ENCODE measurements at places on chromosomes 6 and 20.

DNA sequence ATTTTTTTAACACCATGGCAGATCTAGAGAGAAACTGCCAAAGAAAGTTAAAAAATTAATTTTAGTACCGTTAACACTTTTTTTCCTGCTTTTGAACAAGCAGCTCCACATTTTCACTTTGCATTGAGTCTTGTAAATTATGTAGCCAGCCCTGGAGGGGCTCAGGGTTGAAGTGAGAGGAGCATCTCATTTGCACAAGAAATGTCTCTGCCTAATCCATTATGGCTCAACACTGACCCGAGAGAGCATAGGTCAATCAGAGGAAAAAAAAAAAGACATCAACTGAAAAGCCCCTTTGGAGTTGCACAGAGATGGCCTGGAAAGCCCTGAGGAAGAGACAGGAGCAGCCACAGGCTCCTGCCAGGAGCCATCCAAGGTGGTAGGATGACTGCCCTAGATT, 4.3 kb upstream of the SLPI start:
- DNase-seq, result no peak

DNA sequence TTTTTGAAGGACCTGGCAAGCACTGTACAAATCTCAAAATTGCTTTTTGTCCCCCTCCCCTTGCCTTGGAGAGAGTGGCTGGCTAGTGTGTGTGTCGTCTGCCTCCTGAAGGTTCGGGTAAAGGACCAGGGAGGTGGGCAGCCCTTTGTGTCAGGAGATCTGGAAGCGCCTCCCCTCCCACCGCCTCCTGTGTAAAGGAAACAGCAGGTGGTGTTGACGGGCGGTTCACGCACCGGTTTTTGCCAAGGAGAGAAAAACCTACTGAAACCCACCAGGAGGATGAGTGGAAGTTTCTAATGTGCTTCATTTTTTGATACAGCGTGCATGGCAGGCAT, 1.2 kb downstream of the ENTPD6 start:
- no peak for DNase-seq

- DNase-seq, result no peak
Observed at GRCh38 chr6:140202964-140203515, 828.6 kb upstream of the CITED2 start.

GRCh38 chr6:53074347-53074746, 9.1 kb downstream of the FBXO9 start:
- no peak for DNase-seq

DNA sequence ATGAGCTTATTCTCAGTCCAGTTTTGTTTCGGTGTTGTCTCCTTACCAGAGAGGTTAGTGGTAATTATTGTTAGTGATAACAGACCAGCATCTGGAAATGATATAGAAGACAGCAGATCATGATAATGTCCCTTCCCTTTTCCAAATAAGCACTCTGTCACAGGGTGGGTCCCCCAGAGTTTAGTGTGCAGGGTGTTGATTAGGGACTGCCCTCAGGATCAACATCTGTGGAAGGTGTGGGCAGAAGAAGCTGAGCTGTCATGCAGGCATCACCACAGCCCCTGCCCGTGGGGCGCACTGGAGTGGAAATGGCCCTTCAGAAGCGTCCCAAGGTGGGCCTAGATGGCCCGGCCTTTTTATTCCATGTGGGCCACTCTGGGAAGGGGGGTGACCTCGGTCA, 67.6 kb upstream of the DTNBP1 start:
- DNase-seq, result no peak

- DNase-seq, result no peak
Observed at GRCh38 chr6:30893001-30893591, 8.8 kb downstream of the DDR1 start.

DNA sequence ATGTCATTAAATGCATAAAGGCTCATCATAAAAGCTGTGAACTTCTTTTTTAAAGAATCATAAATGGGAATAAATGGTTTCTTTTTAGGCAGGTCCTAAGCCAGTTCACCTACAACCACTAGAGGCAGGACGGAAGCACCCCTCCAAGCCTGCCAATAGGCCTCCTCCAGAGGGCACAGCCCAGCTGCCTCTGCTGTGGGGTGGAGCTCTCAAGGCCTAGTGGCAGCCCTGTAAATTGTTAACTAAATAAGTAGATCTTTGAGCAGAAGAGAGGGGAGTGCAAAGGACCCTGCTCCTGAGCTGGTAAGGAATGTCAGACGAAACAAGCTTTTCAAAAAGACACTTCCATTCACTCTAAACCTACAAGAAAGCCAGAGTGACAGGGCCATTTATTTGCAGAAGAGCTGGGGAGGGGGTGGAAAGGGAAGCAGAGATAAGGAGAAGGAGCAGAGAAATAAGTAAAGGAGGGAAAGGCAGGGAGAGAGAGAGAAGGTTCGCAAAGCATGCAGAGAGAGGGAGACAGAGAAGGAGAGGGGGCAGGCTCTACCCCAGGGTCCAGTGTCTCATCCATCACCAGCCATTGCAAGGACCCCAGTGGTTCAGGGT, 18.0 kb upstream of the MAFB start:
- DNase-seq, result no peak

DNA sequence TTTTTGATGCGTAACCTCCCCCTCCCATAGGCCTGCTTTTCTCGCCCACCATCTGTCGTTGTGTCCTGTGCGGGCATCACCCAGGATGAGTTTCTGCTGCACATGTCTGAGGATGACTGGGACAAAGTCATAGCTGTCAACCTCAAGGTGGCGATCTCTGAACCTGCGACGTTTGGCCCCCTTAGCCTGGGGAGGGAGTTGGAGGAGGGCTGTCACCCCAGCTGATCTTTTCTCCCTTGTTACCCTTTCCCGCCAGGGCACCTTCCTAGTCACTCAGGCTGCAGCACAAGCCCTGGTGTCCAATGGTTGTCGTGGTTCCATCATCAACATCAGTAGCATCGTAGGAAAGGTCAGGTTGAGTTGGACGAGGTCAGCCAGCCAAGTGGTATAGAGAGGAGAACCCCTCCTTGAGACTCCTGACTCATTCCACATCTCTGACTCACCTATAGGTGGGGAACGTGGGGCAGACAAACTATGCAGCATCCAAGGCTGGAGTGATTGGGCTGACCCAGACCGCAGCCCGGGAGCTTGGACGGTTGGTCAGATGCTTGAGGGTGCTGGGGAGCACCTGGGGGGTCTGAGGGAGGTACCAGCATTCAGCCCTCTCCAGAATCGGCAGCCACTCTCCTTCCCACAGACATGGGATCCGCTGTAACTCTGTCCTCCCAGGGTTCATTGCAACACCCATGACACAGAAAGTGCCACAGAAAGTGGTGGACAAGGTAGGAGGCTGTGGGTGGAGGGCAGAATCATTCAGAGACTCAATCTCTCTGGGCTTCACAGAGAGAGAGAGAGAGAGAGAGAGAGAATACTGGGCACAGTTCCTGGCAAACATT, 954 bp downstream of the HSD17B8 start:
- DNase-seq, result no peak

GRCh38 chr6:37654727-37655500, 42.8 kb downstream of the MDGA1 start:
- no peak for DNase-seq

- no peak for DNase-seq
Observed at GRCh38 chr20:62697468-62697912, 11.1 kb upstream of the NTSR1 start.

DNA sequence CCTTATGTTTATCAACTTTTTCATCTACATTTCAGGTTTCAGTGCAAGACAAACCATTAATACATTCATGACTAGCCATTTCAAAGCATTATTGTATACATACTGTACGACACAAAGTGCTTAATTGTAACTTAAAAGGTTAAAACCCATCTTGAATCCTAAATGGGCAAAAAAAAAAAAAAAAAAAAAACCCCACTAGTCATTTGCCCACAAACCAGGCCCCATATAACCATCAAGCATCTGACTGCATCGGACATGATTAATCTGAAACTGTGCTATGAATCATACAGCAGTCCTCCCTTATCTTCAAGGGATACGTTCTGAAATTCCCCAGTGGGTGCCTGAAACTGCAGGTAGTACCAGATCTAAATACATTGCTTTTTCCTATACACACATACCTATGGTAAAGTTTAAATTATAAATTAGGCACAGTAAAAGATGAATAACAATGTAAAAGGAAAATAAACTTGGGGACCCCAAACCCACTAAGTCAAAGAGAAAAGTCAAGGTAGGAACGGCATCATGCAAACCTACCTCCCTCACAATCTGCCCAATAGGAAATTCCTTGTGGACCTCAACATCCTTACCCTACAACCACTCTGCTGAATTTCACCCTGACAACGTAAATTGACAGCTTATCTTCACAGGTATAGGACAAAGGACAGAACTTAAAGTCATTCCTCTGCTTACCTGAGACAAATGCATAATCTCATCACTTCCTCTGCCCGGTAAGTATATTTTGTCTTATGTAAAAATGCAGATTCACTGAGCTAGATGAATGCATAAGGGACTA, 14.3 kb downstream of the B4GALT5 start:
- no peak for DNase-seq

DNA sequence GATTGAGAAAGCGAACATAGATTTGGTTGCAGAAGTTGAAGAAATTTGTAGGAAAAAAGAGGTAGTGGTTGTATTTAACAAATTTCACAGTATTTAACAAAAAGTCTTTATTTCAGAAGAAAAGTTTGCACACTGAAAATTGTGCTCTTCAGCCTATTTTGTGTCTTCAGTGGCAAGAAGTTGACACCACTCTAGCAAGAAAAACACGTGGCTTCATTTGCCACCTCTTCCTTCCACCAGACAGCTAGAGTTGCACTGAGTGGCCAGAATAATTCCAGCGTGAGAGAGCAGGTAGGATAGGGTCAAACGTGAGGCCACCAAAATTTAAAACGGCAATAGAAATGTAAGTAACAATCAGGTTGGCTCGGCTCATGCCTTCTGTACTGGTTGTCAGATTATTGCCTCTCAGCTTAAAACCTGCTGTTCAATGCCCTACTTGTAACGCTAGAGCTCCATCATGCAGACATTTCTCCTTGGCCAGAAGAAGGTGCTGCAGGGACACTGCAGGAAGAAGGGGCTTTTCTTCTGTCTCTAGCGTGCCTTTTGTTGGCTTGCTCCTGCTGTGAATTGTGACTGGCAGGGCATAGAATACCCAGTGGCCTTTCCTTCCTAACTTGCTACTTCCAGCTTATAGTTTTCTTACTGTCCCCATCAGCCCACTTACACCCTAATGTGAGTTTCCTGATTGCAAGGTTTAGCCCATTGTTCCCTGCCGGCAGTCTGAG, 12.1 kb downstream of the TRAPPC3L start:
- no peak for DNase-seq

GRCh38 chr6:154039231-154039842, at the start of gene OPRM1:
TSS of gene OPRM1 (plus strand) at chr6:154039240. CDS start at chr6:154039545, 305 bp downstream.
- DNase-seq, result no peak

DNA sequence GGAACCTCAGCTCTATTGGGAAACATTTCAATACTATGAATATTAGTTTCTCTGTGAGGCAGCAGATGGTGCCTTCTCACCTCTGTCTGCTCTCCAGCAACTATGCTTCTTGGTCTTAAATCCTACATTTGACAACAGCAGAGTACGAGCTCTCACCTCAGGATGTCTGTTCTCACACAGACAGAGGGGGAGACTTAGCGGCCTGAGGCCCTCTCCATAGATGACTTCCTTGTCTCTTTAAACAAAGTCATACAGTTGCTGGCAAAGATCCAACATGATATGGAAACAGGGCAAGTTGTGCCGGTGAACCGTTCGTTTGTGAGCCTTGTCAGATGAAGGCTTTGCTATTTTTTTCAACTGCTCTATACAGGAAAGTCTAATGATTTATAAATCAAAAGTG, 43.7 kb upstream of the GABRR1 start:
- no peak for DNase-seq

DNA sequence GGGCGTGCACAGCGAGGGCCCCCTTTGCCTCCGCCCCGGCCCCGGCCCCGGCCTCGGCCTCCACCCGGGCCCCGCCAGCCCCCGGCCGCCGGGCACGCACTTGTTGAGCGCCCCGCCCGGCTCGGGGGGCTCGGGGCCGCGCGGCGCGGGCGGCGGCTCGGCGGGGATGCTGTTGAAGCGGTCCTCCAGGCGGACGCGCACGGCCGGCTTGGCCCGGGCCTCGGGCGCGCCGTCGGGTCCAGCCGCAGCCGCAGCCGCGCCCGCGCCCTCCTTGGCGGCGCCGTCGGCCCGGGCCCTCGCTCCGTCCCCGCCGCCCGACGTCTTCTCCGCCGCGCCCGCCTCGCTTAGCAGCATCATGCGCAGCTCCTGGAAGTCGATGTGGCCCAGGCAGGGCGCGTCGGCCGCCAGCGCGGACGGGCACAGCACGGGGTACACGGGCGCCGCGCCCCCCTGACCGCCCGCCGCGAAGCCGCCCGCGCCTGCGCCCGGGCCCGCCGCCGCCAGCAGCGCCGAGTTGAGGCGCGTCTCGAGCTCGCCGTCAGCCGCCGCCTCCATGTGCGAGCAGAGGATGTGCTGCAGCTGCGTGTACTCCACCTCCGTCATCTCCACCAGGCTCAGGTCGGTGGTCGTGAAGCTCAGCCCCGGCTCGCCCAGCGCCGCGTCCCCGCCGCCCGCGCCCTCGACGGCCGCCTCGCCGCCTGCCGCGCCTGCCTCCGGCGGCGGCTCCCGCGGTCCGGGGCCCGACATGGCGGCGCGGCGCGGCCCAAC, 514 bp downstream of the TCFL5 start:
- no peak for DNase-seq
